Bronchial epithelial cell (primary cell): ENCODE measurements at places on chromosomes 16 and 17.
A peak's percentile ranks its signal among the peaks of the same experiment; 100 is the strongest.

GRCh38 chr17:33086878-33087277 lies 95.2 kb downstream of the SPACA3 start:
- DNase-seq: no peak

GRCh38 chr16:1310832-1311200 lies 1.4 kb downstream of the UBE2I start:
- no peak for DNase-seq

DNA sequence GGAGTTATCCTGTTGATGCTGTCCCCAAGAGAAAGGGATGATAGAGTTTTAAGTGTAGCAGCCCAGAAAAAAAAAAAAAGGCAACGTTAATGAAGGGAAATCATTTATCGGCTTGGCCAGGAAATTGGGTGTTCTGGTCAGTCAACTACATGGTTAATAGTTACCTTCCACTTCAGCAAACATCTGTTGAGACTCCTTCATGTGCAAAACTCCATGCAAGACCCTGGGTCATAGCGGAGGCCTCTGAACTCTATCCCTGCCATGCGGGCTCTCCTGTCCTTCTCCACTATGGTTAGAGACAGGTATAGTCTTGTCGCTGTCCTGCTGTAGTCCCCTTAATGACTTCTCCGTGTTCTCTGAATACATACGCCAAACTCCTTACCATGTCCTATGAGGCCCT lies 3.5 kb upstream of the LYRM9 start:
- no peak for DNase-seq

DNA sequence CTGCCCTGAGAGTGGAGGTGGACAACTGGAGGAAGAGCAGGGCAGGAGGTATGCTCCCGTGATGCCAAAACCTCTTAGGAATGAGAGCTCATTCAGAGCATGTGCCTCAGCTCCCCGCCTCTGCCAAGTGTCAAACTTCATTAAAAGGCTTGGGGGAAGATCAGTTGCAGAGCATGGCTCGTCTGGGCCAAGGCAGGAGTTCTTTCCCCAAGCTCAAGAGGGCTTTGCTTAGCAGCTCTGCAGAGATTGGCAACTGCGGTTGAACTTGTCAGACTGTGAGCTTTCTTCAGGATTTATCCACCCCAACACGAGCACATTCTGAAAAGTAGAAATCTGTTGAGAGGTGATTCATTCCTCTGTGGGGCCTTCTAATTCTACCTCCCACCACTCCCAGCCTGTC lies 248.1 kb downstream of the HS3ST3A1 start:
- no peak for DNase-seq

GRCh38 chr17:80826955-80827645 lies 164.5 kb upstream of the CHMP6 start:
- DNase-seq: peak; percentile 88

- DNase-seq: no peak
Observed at GRCh38 chr16:28210264-28210663, 1.5 kb downstream of the XPO6 start.
